ENCODE measurements at places on chromosomes 7 and 10.

- DNase-seq = no peak
Measured at GRCh38 chr10:91162050-91162494, 58.4 kb upstream of the PCGF5 start.

GRCh38 chr10:23614483-23614882 is 175.6 kb downstream of the OTUD1 start:
- DNase-seq = no peak

GRCh38 chr10:62457598-62457997 is 83.4 kb downstream of the ZNF365 start:
- DNase-seq = no peak

GRCh38 chr7:125984795-125985194 is 1055.2 kb upstream of the POT1 start:
- DNase-seq = no peak

DNA sequence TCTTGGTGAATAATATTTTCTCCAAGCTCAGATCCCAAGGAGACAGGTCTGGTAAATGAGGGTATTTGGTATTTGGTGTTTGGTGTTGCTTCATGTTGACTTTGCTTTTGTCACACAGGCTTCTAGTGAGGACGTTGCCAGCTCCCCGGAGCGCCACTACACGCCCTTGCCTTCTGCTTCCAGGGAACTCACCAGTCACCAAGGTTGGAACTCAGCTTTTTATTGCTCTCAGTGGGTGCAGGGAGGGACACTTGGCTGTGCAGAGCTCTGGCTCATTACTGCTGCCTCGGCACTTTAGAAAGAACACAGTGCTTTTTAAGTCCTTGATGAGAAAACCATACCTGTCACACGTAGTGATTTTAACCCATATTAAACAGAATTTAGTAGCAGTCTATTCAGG is 892.9 kb downstream of the LRMDA start:
- no peak for DNase-seq

DNA sequence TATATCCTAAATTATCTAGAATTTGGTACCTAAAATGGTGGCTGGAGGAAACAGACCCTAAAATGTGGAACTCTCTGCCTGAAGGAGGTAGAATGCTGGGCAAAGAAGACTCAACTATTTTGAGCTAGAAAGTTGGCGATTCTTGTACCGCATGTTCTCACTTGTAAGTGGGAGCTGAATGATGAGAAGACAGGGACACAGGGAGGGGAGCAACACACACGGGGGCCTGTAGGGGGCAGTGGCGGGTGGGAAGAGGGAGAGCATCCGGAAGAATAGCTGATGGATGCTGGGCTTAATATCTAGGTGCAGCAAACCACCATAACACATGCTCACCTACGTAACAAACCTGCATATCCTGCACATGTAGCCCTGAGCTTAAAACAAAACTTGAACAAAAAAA is 250.6 kb downstream of the CALN1 start:
- DNase-seq = no peak

GRCh38 chr10:127048630-127049029 is 143.4 kb downstream of the DOCK1 start:
- DNase-seq = no peak

- DNase-seq = no peak
Measured at GRCh38 chr7:46156086-46156485, 235.0 kb upstream of the IGFBP3 start.

- no peak for DNase-seq
Measured at GRCh38 chr7:102064361-102065025, 222.2 kb upstream of the SH2B2 start.

DNA sequence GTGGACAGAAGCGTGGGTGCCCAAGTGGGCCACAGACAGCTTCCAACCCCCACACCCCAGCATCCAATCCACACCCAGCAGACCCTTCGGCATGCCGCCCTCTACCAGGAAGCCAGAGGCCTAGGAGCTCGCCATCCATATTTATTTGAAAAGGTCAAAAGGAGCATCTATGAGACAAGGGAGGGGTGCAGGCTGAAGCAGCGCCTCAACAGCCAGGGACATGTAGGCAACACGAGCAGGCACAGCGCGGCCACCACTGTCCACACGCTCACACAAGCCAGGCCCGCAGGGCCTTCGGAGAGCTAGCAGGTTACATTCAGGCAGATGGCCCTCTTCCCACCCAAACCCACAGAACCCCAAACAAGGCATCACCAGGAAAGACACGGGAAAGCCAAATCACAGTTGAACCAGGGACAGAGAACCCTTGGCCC is 34.6 kb downstream of the PSAP start:
- DNase-seq = no peak

- no peak for DNase-seq
Measured at GRCh38 chr7:77284005-77284404, 84.4 kb upstream of the FGL2 start.
